Left colon (tissue), 2 donors: ENCODE measurements at places on chromosomes 7 and 10.

DNA sequence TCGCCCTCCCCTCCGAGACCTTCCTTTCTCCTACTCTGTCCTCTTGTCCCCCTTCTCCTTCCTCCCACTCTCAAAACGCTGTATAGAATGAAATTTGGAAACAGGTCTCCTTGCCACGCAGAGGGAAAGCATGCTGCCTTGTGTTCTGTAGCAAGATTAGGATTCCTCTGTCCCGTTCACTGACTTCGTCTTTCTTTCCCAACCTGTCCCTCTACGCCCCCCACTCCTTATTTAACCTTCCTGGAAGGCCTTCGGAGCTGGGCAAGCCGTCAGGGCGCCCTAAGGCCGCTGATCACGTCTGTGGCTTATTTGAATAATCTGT lies 1.3 kb downstream of the HOXA9 start:
- no peak for DNase-seq

DNA sequence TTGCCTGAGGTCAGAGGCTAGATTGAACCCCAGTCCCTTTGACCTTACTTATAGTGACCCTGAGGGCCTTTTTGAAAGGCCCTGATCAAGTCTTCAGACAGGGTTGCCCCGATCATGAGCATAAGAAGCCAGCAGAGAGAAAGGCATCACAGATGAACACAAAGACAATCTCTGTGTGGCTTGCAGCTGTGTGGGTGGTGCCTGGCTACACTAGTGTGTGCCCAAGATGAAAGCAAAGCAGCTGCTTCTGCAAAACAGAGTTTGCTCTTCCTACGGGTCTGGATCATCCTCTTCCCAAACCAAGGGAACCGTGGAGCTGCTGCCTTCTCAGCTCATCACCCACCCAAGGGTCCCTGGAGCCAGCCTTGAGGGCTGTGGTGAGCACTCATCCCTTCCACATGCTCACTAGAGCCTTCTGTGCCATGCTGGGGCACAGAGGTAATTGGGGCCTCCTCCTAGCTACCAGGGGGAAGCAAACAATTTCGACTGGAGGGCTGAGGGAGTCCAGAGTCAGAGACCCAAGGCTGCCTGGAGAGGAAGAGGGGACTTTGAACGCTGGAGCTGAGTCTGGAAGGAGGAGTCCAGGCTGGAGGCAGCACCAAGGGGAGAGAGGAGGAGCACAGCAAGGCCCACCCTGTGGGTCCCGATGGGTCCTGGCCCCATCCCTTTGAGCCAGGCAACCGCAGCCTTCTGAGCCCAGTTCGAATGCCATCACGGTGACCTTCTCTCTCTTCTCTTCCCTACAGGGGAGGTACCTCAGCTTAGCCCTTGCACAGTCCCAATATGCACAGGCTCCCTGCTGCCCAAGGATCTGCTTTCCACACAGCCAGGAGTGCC lies 42.3 kb downstream of the ANTXRL start:
- no peak for DNase-seq

GRCh38 chr7:143227806-143228205 lies 6.0 kb downstream of the TAS2R40 start:
- DNase-seq: no peak

- DNase-seq: no peak
Observed at GRCh38 chr10:75553550-75553949, 122.1 kb downstream of the LRMDA start.

GRCh38 chr7:158076215-158076614 lies 511.4 kb downstream of the PTPRN2 start:
- no peak for DNase-seq

GRCh38 chr7:22350466-22351328 lies 6.3 kb downstream of the RAPGEF5 start:
- DNase-seq: no peak

- DNase-seq: no peak
Observed at GRCh38 chr10:4939224-4940072, 23.8 kb upstream of the AKR1C1 start.

DNA sequence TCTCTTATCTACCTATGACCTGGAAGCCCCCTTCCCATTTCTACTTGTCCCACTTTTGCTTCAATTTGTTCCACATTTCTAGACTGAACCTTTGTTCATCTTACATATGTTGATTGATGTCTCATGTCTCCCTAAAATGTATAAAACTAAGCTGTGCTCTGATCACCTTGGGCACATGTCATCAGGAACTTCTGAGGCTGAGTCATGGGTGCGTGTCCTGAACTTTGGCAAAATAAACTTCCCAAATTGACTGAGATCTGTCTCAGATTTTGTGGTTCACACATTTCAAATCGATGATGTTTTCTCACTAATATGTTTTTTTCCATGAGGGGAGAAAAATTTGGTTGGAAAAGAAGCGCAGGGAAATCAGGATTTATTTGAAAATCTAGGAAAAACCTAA lies 406.2 kb upstream of the LRRTM3 start:
- no peak for DNase-seq

DNA sequence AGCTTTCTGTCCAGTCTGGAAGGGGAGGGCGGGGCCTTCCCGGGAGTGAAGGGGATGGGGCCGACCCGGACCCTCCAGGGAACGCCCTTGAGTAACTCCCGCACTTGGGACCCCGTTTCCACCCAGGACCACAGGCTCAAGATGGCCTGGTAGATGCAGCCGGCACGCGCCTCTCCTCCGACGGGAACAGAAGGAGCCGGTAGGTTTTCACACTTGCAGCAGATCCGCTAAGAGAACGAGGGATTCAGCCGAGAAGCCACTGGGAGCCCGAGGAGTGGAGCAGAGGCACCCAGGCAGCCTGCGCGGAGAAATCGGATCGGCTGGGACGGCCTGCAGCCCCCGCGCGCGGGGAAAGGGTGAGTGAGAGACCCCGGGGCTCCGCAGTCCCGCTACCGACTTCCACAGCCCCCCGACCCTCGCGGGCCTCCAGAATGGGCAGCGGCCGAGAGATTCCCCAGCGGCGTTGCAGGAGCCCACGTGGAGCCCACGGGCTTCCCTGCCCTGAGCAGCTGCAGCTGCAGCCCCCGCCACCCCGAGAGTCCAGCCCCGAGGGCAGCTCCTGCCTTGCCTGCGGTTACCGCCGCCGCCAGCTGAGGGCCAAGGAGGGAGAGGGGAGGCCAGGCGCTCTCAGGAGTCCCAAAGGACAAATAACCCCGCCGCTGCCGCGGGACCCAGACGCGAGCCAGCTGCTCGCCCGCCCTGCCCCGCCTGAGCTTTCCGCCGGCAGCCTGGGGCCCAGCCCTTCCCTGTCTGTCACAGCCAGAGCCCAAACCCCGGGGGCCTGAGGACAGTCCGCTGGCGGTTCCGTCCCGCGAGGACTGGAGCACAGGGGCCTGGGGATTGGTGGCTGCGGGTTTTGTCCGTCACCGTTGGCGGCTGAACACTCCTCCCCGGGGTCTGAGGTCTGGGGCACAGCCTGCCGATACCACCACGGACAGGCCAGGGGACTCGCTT lies 21.8 kb downstream of the IFT22 start:
- DNase-seq: no peak

DNA sequence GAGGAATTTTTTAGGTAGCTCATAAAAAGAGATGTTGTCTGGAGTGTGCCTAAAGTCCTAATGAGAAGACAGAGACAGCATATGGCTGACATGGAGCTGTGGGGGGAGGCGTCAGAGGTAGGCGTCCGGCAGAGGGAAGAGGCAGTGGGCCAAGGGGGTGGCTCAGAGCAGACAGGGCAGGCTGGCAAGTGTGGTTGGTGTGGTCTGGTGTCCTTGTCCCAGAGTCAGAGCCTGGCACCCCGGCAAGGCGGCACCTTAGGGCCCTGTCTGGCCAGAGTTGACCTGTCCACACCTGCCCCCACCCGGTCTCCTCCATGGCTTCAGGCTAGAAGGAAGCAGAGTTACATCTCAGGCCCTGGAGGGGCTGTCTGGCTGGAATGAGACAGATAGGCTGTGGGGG lies 220.3 kb upstream of the ZNF32 start:
- no peak for DNase-seq

DNA sequence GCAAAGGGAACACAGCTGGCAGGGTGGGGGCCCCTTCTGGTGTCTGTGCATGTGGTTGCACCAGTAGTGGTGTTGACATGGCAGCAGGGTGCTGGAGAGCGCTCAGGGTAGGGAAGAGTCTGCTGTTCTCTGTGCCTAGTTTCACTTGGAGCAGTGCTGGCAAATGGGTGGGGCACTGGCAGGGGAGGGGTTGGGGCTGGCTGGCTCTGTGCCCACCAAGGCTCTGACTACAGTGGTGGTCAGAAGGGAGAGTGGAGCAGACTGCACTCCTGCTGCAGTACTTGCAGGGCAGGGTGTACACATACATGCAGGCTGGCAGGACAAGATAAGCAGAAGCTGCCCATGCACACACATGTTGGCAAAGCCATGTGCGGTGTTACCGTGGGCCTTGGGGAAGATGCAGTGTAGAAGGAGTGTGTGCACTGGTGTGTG lies 18.2 kb downstream of the FAM25A start:
- DNase-seq: peak; percentile 17

DNA sequence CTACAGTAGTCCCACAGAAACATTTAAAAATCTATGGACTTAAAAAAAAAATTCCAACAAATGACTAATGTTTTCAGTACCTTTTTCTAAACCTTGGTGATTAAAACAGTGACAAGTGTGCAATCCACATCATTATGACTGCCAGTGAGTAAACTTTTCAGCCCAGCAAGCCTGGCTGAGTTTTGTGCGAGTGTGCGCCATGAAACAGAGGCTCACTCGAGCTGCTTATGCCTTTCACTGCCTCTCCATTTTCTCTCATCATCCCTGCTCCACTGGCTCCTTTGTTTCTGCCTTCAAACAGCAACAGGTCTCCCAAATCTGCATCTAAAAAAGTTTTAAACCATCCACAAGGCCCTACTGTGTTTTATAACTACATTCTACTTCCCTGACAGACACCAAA lies 105.8 kb downstream of the USP6NL start:
- no peak for DNase-seq

DNA sequence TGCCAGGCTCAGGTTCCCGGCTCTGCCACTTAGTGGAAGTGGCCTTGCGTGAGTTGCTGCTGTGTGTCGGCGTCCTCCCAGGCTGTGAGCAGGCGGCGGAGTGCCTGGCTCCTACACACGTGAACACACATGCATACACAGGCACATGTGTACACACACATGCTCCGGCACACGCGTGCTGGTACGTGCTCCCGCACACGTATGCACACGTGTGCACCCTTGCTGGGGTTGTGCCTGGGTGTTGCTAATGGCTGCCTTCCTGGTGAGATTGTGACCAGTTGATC lies 107.6 kb downstream of the INPP5A start:
- DNase-seq: peak; percentile 8

GRCh38 chr7:159114096-159114495 lies 30.6 kb downstream of the VIPR2 start:
- no peak for DNase-seq

DNA sequence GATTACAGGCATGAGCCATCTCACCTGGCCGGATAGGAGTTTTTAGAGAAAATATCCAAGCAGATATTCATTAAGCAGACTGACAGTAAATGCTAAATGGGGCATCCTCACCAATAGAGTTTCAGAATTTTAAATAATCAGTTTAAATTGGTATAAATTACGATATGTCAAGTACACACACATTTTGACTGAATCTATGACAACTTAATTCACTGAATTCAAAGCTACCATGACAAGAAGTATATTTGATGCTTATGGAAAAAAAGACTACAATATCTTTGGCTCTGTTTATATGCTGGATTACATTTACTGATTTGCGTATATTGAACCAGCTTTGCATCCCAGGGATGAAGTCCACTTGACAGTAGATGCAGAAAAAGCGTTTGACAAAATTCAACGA lies 774.7 kb downstream of the PCDH15 start:
- no peak for DNase-seq

GRCh38 chr7:142908921-142909890 lies 23.7 kb upstream of the TRPV6 start:
- no peak for DNase-seq

DNA sequence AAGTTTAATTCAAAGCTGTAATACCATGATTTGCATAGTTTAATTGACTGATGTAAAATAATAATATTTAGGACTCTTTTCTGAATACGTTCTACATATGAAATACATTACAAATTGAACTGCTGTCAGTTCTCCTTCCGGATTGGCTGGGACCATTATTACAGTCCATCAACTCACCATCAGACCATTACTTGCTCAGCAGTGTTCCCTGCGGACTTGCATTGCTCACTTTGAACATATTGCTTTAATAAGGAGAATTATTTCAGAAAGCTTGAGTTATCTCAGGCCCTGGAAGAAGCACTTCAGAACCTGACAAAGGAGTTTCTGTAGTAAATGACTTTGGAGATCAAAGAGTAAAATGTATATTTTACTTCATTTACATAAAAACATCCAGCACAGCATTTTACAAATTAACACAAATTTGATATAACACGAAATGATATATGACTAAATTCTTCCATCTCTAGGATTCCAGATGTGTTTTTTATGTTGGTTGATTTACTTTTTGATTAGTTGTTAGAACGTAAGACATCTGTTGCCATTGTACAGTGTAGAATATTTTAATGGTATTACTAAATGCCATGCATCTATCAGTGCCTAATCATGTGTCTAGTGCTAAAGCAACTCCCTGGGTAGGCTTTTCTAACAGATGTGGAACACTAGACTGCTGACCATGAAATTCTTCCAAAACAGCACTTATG lies 418.5 kb upstream of the SEMA3A start:
- no peak for DNase-seq

GRCh38 chr7:135246191-135246825 lies 12.7 kb downstream of the STRA8 start:
- DNase-seq: no peak

GRCh38 chr7:57211428-57212100 lies 79.3 kb upstream of the ZNF479 start:
- no peak for DNase-seq

DNA sequence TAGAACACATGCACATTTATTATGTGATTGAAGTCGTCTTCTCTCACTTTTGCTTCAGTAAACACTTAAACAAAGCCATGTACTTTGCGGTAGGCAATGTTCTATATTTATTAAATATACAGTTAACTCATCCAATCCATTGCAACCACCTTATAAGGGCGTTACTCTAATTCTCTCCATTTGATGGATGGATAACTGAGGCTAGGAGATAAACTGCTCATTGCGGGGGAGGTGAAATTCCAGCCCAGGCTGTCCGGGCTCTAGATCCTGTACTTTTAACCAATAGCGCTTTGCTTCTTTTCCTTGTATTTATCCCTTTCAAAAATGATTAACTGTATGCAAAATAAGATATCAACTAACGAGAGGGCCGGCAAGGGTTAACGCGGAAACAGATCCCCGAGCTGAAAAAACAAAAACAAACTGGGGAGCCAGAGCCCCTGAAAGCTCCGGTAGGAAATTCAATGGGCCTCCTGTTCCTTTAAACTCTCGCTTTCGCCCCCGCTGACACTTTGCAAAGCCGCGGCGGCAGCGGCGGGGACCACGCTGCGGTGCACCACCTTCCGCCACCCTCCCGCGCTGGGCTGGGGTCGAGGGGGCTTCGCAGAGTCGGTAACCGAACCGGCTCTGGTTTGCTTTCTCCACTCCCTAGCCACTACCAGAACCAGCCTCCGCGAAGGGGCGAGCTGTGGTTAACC lies 1.0 kb upstream of the PLXDC2 start:
- DNase-seq: peak; percentile 36

- DNase-seq: no peak
Observed at GRCh38 chr10:66591865-66592264, 334.0 kb upstream of the LRRTM3 start.
